ENCODE measurements at places on chromosomes 1 and 21.
A peak's percentile ranks its signal among the peaks of the same experiment; 100 is the strongest.

GRCh38 chr1:151371370-151372057 is 991 bp downstream of the SELENBP1 start:
- DNase-seq = no peak

DNA sequence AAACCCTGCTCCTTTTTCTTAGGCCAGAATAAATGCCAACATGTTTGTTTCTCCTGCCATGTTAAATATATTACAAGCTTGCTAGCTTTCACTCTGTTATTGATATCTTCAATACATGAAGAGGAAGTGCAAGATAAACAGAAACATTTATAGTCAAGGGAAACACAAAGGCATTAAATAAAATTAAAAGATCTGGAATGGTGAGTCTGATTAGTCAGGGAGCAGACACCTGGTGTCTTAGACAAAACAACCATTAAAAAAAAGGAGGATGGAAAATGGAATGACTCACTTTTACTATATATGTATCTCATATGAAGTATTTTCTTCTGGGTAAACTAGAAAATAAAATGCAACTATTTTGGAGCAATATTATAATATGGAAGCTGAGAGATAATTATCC is 123.3 kb downstream of the SMYD3 start:
- DNase-seq = no peak

- DNase-seq = no peak
These were observed 53.5 kb upstream of the CTTNBP2NL start for GRCh38 chr1:112342558-112342957.

DNA sequence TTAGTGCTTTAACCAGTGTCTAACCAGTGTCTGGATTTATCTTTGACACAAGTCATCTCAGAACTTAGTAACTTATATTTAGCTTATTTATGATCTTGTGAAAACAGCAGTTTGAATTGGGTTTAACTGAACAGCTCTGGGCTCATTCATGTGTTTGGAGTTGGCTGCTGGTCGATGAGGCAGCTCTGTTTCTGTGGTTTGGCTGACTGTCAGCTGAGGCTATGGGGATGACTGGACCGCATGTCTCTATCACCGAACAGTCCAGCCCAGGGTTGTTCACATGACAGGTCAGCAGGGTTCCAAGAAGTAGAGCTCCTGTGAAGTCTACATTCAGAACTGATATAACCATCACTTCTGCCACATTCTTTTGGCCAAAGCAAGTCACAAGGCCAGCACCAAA is 29.1 kb upstream of the C21orf91 start:
- DNase-seq = no peak

GRCh38 chr1:87151500-87152421 is 176.9 kb upstream of the LMO4 start:
- DNase-seq = peak; percentile 42

All from activated CD4-positive, alpha-beta T cell treated with anti-CD3 and anti-CD28 coated beads, Interleukin-2, amount 50 U/mL, for 48 hours (primary cell).